ENCODE measurements at places on chromosomes 3 and 15. TPM values are rescaled to one million over a fixed set of nuclear protein-coding genes. Genes with fewer than 3 reads are reported as not detected.
A peak's percentile ranks its signal among the peaks of the same experiment; 100 is the strongest.

DNA sequence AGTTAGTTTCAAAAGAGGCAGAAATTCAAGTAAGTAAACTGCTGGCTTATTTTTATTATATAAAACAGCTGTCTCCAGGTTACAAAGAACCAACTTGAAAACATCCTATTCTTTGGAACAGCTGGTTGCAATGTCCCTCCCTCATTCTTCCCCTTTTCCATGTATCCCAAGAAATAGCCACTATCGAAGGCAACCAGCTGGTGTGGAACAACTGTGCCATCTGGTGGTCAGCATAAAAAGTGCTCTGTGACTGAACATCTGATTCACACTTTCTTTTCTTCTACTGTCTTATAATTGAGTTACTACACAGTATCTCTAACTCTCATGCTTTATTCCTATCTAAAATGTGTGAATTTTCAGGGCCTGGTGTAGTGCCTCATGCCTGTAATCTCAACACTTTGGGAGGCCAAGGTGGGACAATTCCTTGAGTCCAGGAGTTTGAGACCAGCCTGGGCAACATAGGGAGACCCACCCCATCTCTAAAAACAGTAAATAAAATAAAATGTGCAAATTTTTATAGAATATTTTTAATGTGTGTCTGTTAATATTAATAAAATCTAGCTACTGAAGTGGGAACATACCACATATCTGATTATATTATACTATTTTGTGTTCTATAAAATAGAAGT lies 9.6 kb downstream of the OSBPL11 start:
- no peak overlapping the region for H3K4me3 ChIP-seq
- no peak overlapping the region for H3K27ac ChIP-seq
- H3K4me1 ChIP-seq: peaks cover 8% of the 10 kb centered on the region

GRCh38 chr15:88020806-88021205 lies 235.7 kb downstream of the NTRK3 start:
- no peaks in the 10 kb centered on the region for H3K36me3 ChIP-seq
- no peaks in the 10 kb centered on the region for H3K27me3 ChIP-seq
- no peak overlapping the region for H3K27ac ChIP-seq

- no peak for DNase-seq
- peaks cover 14% of the 10 kb centered on the region for H3K4me1 ChIP-seq
- H3K36me3 ChIP-seq: peaks cover 39% of the 10 kb centered on the region
- no peak overlapping the region for H3K4me3 ChIP-seq
These were observed 49.6 kb upstream of the ICE2 start for GRCh38 chr15:60528530-60528929.

DNA sequence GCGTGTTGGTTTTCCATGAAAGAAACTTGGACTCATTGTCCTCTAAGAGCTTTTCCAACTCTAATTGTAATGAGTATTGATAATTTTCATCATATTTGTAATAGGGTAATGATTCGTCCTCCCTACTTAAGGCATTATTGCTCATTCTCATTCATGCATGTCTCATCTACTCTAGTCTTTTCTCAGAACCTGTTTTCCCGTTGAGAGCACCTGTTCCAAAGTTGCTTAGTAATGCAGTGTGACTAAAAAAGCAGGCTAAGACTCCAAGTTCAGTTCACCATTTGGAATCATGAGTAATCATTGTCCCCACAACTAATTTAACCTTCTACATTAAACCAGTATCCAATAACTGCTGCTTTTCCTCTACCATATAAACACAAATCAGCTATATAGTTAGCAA lies 84.0 kb downstream of the FILIP1L start:
- H3K27ac ChIP-seq: no peak overlapping the region
- DNase-seq: no peak
- H3K4me3 ChIP-seq: no peak overlapping the region
- peaks cover 6% of the 10 kb centered on the region for H3K4me1 ChIP-seq
- H3K36me3 ChIP-seq: no peaks in the 10 kb centered on the region
- no peaks in the 10 kb centered on the region for H3K27me3 ChIP-seq

GRCh38 chr3:51891242-51892039 lies 11.7 kb downstream of the IQCF1 start:
- H3K27ac ChIP-seq: peak overlapping the region; percentile 20
- H3K4me1 ChIP-seq: peaks cover 26% of the 10 kb centered on the region
- H3K36me3 ChIP-seq: no peaks in the 10 kb centered on the region
- peaks cover 6% of the 10 kb centered on the region for H3K27me3 ChIP-seq
- DNase-seq: no peak

- no peak overlapping the region for H3K27ac ChIP-seq
- H3K36me3 ChIP-seq: no peaks in the 10 kb centered on the region
- no peak for DNase-seq
These were observed 270.4 kb upstream of the CTDSPL start for GRCh38 chr3:37591116-37591781.

- no peak overlapping the region for H3K4me3 ChIP-seq
- H3K36me3 ChIP-seq: no peaks in the 10 kb centered on the region
- no peaks in the 10 kb centered on the region for H3K4me1 ChIP-seq
- DNase-seq: no peak
- H3K27ac ChIP-seq: no peak overlapping the region
- no peaks in the 10 kb centered on the region for H3K27me3 ChIP-seq
These were observed 443.7 kb downstream of the NR2F2 start for GRCh38 chr15:96774216-96774615.

DNA sequence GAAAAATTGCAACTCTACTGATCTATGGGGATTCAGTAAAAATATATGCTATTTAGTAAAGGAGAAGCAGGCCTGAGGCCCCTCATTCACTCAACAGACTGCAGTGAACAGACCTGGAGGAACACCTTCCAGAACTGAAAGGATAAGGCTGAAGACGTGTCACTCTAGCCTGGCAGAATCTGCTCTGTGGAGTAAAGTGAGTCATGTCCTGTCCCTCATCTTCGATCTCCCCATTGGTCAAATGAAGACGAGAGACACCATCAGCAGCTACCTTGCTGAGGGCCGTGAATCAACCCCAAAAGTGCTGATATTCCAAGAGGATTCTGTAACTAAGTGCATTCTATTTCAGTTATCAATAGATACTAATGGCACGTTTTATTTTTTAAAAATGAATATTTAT lies 359.7 kb downstream of the FGF12 start:
- no peaks in the 10 kb centered on the region for H3K4me1 ChIP-seq
- H3K27ac ChIP-seq: no peak overlapping the region
- H3K36me3 ChIP-seq: no peaks in the 10 kb centered on the region
- no peak for DNase-seq
- no peak overlapping the region for H3K4me3 ChIP-seq

Gene AGBL1
- not detected for total RNA-seq

Gene ISLR2
- not detected for total RNA-seq

Gene MESP2
- total RNA-seq: not detected

Data from activated CD8-positive, alpha-beta T cell treated with anti-CD3 and anti-CD28 coated beads, Interleukin-2, amount 10 ng/mL, durations not matched to agents 7 days and 5 days (primary cell).